ENCODE measurements at places on chromosomes 1 and 21. TPM values are rescaled to one million over a fixed set of nuclear protein-coding genes. Genes with fewer than 3 reads are reported as not detected.

The DIO1 gene
- not detected for total RNA-seq

The UFC1 gene
- total RNA-seq: 109 TPM

The ESRRG gene
- total RNA-seq: 43.2 TPM

The TMEM82 gene
- not detected for total RNA-seq

The CFAP57 gene
- total RNA-seq: 0.51 TPM

The USH2A gene
- 0.10 TPM for total RNA-seq

The LYPD8 gene
- total RNA-seq: not detected

The AK5 gene
- total RNA-seq: 4.8 TPM

The HSPB7 gene
- 93.7 TPM for total RNA-seq

The NDUFS5 gene
- total RNA-seq: 314 TPM

The HSPG2 gene
- 381 TPM for total RNA-seq

Data from tongue (tissue), 3 donors.